Pancreas (tissue), 10 donors: ENCODE measurements at places on chromosomes 11 and 22. TPM values are rescaled to one million over a fixed set of nuclear protein-coding genes. Genes with fewer than 3 reads are reported as not detected.

The ACR gene
- not detected for total RNA-seq

The LIF gene
- 1.2 TPM for total RNA-seq

The PKP3 gene
- total RNA-seq, result 36.1 TPM

The TMEM86A gene
- 2.7 TPM for total RNA-seq

The ZNF70 gene
- 4.3 TPM for total RNA-seq

The TEX54 gene
- not detected for total RNA-seq

The OR4X1 gene
- not detected for total RNA-seq

GRCh38 chr11:72736452-72737069, 15.6 kb downstream of the ARAP1 start:
- peak; percentile 68 for DNase-seq
- no peaks in the 10 kb centered on the region for H3K4me1 ChIP-seq
- H3K4me3 ChIP-seq, result no peak overlapping the region
- H3K27me3 ChIP-seq, result no peaks in the 10 kb centered on the region
- H3K36me3 ChIP-seq, result no peaks in the 10 kb centered on the region
- H3K27ac ChIP-seq, result no peak overlapping the region

GRCh38 chr11:78841456-78842060, 266.9 kb upstream of the NARS2 start:
- H3K27me3 ChIP-seq, result no peaks in the 10 kb centered on the region
- H3K27ac ChIP-seq, result no peak overlapping the region
- no peaks in the 10 kb centered on the region for H3K36me3 ChIP-seq
- no peaks in the 10 kb centered on the region for H3K4me1 ChIP-seq

- no peaks in the 10 kb centered on the region for H3K27me3 ChIP-seq
- no peaks in the 10 kb centered on the region for H3K36me3 ChIP-seq
- H3K4me3 ChIP-seq, result no peak overlapping the region
- H3K27ac ChIP-seq, result no peak overlapping the region
- no peaks in the 10 kb centered on the region for H3K4me1 ChIP-seq
Observed at GRCh38 chr22:19795617-19796008, 35.0 kb downstream of the TBX1 start.

DNA sequence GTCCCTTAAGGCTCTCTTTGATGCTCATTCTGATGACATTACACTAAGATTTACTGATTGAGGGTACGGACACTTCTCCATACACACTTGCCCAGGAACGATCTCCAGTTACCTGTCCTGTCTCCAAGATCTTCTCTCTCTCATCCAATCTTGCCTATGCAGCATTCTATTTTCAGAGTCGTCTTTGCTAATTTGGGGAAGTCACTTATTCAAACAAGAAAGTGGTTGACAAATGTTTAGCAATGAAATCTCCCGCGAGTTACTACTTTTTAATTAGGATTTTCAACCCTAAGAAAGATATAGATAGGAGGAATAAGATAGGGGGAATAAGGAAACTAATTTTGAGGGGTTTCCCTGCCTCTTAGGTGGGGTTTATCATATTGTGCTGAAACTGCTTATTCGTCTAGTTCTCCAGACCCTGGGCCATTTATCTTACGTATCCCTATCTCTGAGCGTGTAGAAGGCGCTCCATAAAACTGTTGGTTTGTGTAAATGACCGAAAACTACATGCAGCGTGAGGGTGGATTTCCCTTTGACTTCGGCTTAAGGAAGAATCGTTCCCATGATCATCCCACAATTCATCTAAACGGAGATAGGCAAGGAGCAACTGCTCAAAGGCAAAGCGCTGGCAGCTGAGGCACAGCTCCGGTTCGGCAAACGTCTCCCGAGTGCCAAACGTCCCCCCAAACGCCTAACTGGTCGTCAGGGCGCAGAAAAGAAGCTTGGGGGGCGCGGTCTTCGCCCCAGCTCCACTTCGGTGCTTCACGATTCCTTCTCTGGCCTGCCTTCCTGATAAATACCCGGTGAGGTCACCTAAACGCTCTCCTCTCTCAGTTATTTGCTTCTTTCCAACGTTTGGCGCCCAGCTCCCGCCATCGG, 804 bp downstream of the APIP start:
- H3K4me3 ChIP-seq, result peak overlapping the region; percentile 81
- no peaks in the 10 kb centered on the region for H3K27me3 ChIP-seq
- H3K4me1 ChIP-seq, result peaks cover 21% of the 10 kb centered on the region

- no peaks in the 10 kb centered on the region for H3K36me3 ChIP-seq
- no peak for DNase-seq
- peaks cover 70% of the 10 kb centered on the region for H3K4me1 ChIP-seq
- H3K27ac ChIP-seq, result peak overlapping the region; percentile 100
- H3K4me3 ChIP-seq, result no peak overlapping the region
Observed at GRCh38 chr22:46062232-46062615, 85.3 kb upstream of the WNT7B start.

DNA sequence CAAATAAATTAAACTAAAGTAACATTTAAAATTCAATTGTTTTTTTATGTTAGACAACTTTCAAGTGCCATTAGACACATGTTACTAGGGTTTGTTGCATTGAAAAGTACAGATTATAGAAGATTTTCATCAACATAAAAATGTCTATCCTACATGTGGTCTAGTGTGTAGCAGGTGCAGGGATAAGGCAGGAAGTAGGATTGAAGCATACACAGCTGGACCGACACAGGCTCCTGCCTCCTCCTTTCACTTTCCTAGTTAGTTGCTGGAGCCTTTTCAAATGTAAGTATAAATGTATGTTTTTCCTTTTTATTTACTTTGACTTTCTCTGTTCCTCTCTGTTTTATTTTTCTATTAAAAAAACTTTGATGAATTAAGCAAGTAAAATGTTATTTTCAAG, 246.9 kb upstream of the LUZP2 start:
- H3K4me1 ChIP-seq, result no peaks in the 10 kb centered on the region
- no peaks in the 10 kb centered on the region for H3K36me3 ChIP-seq
- H3K27me3 ChIP-seq, result no peaks in the 10 kb centered on the region
- H3K4me3 ChIP-seq, result no peak overlapping the region
- H3K27ac ChIP-seq, result no peak overlapping the region
- DNase-seq, result no peak

DNA sequence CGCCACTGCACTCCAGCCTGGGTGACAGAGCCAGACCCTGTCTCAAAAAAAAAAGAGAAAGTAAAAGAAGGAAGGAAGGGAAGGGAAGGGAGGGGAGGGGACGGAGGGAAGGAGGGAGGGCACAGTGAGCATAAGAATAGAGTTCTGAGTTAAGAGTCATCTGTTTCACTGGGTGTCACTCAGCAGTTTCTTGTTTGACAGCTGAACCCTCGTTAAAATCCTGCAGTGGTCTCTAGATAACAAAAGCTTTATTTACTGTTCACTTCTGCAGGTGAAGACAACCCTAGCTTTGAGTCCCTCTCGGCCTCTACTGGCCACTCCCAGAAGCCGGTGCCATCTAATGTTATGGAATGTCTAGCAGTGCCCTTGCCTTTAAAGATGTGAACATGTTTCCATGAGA, 71.2 kb downstream of the CLPB start:
- H3K36me3 ChIP-seq, result no peaks in the 10 kb centered on the region
- H3K27me3 ChIP-seq, result no peaks in the 10 kb centered on the region
- DNase-seq, result no peak

- no peak overlapping the region for H3K27ac ChIP-seq
- peaks cover 14% of the 10 kb centered on the region for H3K27me3 ChIP-seq
- DNase-seq, result no peak
- H3K4me1 ChIP-seq, result no peaks in the 10 kb centered on the region
Observed at GRCh38 chr11:120512739-120513435, 1.3 kb downstream of the GRIK4 start.

DNA sequence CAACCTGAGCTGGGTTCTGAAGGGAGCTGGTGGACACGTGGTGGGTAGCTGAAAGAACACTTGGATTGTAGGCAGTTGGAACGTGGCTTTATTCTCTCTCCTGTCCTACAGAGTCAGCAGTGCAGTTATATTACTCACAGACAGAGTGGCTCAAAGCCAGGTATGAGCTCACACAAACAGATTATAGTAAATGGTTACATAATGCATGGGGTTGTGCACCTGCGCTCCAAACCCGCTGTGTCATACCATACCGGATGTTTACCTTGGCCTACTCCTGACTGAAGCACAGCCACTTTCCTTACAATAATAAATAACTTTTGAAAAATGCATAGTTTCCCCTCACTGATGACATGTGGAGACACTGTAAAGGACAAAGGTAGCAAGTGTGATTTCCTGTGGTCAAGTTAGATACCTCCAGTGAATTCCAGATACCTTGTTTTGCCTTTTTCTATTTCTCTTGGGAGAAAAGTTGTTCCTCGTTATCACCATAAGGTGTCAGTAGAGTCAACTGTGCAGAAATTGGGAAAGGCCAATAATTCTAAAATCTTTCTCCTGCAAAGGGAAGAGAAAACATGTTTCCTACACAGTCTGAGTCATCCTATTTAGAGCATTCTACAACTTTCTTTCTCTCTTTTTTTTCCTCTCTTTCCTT, 13.5 kb downstream of the MS4A6A start:
- H3K36me3 ChIP-seq, result no peaks in the 10 kb centered on the region
- H3K27ac ChIP-seq, result no peak overlapping the region
- no peaks in the 10 kb centered on the region for H3K4me1 ChIP-seq
- no peaks in the 10 kb centered on the region for H3K27me3 ChIP-seq
- no peak overlapping the region for H3K4me3 ChIP-seq
- peak; percentile 66 for DNase-seq

GRCh38 chr11:103946793-103947545, 89.5 kb upstream of the DDI1 start:
- no peak overlapping the region for H3K4me3 ChIP-seq
- no peaks in the 10 kb centered on the region for H3K36me3 ChIP-seq
- no peaks in the 10 kb centered on the region for H3K27me3 ChIP-seq
- DNase-seq, result no peak

- DNase-seq, result no peak
- H3K27ac ChIP-seq, result no peak overlapping the region
- no peaks in the 10 kb centered on the region for H3K27me3 ChIP-seq
- no peaks in the 10 kb centered on the region for H3K4me1 ChIP-seq
Observed at GRCh38 chr11:63019506-63019905, 3.9 kb upstream of the SLC22A8 start.
